ENCODE measurements at places on chromosomes 6 and 20.

DNA sequence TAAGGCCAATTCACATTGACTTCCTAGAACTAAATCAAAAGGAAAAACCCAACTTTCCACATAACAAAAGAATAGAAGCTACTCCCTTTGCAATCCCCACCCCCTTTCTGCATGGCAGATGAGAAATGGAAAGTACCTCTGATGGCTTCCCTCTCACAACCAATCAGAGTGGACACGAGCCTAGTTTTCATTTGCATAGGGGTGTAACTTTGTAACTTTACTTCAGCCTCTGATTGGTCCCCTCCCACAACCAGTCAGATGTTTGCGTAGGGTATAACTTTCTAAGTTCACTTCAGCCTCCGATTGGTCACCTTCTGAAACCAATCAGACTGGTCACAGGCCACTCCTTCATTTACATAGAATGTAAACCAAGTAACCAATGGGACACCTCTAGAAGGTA is 328.5 kb downstream of the CDH26 start:
- DNase-seq = no peak

DNA sequence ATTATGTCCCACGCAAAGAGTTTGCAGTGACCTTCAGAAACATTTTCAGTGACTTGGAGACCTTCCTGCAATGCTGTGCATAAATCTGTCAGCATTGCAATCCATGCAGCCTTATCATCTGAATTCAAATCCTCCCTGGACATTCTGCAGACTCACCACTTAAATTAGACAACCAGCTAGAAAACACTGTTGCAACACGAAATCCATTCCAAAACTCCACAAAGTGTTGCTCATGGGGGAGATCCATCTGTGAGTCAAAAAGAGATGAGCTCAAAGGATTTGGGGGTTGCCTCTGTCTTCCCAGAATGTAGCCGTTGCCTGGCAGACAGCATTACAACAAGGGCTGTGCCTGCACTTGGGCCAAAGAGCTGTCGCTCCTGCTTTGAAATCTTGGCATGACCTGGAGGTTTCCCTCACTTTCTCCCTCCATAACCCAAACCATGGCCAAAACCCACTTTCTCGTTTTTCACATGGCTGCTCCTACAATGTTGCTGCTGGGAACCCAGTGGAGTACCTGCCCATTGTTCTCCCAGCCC is 163.5 kb upstream of the CDYL start:
- no peak for DNase-seq

DNA sequence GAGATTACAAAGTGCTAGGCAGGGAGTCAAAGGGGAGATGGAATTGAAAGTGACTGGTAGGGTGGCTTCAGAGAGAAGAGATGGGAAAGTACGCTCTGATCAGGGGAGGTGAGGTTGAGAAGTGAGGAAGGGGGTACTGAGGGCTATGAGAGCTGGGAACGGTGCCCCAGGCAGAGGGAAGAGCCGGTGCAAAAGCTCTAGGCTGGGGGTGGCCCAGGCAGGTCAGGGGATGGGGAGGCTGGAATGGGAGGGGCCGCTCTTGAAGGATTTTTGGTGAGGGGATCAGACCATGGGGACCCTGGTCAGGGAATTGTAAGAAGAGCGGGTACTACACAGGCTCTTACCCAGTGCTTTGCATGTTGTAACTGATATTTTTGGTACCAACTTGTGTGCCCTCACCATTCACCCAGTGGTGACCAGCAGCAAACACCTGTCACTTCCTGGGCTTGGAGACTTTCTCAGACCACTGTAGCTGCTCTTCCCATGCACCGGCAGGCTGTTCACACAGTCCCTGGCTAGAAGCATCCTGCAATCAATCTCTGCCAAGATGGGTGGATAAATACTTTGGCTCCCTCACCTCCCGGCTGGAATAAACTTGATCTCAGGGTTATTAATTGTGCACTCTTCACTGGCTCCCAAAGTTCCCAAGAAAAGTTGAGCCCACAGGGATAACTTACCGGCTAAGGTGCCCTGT is 24.0 kb downstream of the PCK1 start:
- DNase-seq = no peak

DNA sequence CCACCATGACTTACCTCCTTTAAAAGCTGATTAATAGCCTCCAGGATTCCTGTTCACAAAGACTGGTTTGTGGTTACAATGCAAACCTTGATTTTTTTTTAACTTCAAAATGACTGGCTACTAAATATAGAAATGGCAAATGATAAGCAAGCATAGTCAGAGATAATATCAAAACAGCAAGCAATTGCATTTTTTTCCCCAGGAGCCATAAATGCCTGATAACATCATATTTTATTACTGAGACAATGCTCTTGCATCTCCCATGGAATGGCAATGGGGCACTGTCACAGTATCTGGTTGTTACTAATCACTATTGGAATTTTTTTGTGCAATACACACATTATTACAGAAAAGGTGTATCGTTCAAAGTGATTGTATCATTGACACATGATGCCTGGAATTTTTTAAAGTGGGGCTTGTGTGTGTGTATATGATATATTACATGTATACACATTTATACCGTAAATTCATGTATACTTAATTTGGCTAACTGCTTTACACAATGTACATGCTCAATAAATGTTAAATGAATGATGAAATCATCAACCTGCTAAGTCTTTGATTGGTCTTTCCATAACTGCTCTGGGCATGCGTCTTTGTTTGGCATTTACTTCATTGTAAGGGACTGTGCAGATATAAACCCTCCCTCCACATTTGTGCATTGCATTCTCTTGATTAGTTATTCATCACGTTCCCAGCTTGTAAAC is 980 bp upstream of the SALL4 start:
- no peak for DNase-seq

- no peak for DNase-seq
These were observed 1113.1 kb upstream of the CITED2 start for GRCh38 chr6:140487586-140487985.

DNA sequence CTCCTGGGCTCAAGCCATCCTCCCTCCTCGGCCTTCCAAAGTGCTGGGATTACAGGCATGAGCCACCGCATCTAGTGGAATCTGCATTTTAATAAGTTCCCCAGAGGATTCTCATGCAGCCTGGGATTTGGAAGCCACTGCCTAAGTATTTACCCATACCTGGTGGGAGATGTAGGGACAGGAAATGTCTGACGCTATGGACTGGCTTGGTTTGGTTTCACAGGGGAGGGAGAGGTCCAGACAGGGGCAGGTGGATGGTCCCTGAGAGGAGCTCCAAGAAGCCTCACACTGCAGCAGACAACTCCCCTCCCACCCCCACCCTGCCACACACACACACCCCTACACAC is 4.4 kb downstream of the VSTM2L start:
- no peak for DNase-seq

GRCh38 chr6:18269253-18269652 is 4.9 kb upstream of the DEK start:
- DNase-seq = peak; percentile 28

GRCh38 chr20:8127553-8128255 is 4.4 kb upstream of the PLCB1 start:
- no peak for DNase-seq

DNA sequence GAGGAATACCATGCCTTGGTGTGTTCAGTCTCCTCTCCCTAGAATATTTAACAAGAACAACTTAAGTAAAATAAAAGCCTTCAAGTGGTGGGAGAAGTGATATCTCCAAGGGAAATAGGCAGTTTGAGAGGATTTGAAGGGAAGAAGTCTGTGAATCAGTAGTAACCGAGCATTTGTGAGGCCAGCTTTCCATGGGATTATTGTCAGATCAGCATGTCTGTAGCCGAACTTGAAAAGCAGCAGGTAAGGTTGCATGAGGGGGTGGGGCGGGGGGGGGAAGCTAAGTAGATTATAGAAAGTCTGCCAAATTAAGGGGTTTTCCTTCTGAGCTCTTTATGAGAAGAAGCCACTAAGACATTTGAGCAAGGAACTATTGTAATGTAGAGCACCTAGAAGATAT is 92.6 kb downstream of the GRIK2 start:
- no peak for DNase-seq

DNA sequence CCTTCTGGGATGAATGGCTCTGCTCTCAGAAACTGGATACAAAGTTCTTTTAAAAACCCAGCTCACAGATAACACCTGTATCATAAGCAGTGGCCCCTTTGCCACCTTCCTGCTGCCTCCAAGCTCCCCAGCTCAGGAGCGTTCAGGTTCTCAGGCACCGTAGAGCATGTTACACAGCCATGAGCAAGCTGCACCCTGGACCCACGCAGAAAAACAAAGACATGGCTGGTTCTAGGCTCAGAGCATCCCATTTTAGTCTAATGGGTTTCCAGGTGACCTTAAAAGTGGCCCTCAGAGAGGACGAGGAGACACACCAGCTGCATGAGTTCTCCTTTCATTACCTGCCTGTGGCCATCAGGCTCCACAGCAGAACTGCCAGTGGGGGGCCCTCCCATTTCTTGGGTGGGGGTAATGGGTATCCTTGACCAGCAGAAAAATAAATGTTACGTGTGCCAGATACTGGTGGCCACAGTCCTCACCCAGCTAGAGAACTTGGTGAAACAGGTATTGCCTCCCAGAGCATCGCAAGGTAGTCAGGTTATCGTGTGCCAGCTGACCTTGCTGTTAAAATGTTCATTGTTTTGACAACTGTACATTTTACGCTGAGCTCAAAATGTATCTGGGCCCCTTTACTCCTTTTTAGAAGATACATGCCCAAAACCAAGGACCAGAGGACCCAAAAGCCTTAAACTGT is 7.5 kb downstream of the PSMA7 start:
- no peak for DNase-seq

DNA sequence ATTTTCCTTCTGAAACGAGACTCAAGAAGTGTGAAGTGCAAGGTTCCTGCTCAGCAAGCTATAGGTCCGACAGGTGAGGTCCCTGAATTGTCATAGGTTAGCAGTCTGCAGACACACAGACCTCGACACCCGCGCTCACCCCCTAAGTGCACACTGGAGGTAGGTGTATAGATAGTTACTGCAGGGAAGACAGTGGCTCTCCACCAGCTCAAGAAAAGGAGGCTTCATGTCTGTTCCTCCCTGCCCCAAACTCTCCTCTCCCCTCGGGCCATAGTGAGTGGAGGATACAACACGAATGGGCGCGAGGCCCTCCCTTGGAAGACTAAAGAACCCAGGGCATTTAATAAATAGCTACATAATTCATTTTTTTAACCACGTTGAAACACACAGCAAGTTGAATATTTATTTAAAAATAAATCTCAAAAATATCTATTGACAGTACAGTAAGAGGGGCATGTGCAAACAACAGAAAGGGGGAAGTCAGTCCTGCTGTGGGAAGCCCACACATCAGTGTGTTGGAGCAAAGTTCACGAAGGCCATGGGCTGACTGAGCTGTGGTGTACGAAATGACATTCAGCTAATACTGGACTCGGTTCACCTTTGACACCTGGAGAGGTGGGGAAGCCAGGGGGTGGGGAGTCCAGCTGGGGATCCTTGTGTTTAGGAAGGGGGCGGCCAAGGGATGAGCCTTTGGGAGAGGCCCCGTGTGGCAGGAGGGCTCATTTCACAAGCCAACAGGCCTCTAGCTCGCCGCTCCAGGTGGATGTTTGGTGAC is 10.7 kb downstream of the SPATA2 start:
- no peak for DNase-seq

- DNase-seq = no peak
These were observed 209.5 kb downstream of the FNDC1 start for GRCh38 chr6:159378411-159379328.

DNA sequence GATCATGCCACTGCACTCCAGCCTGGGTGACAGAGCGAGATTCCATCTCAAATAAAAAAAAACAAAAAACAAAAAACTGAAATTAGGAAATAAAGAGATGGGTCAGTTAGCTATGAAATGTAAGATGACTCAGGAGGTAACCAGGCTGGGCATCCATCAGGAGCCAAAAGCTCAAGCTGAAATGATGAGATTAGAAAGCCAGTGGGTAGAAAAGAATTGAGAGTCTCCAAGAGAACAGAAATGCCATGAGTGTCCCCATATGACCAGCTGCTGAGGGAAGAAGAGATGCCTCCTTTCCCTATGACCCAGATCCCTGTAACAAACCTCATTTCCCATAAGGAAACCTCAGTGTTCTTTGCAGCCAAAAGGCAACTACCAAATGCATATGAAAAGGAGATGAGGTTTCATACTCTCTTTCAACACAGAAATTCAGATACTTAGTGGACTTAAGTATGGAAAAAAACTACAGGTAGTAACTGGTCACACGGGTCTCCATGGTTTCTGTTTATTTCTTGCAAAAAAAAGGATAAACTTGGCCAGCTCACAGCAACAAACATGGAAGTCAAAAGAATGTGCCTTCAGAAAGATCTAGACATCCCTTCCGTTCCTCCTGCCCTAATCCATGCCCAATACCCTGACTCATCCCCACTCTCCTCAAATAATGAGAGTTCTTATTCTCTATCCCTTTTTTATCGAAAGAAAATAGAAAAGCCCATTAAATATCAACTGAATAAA is 8.1 kb downstream of the ARHGAP18 start:
- DNase-seq = no peak

GRCh38 chr6:22670605-22671004 is 101.2 kb downstream of the HDGFL1 start:
- DNase-seq = no peak

DNA sequence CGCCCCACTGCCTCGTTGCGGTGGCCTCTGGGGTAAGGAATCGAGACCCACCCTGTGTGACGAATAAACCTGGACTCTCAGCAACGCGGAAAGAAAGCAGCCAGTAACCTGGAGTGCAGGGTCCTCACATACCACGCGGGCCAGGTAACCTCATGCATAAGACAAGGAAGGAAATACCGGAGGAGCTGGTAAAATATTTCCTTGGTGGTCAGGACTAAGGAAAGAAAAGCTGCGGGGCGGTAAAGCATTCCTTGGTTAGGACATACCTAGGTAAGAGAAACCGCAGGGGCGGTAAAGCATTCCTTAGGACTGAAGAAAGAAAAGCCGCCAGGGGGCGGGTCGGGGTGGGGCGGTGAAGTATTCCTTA is 80.7 kb downstream of the SYTL3 start:
- no peak for DNase-seq

DNA sequence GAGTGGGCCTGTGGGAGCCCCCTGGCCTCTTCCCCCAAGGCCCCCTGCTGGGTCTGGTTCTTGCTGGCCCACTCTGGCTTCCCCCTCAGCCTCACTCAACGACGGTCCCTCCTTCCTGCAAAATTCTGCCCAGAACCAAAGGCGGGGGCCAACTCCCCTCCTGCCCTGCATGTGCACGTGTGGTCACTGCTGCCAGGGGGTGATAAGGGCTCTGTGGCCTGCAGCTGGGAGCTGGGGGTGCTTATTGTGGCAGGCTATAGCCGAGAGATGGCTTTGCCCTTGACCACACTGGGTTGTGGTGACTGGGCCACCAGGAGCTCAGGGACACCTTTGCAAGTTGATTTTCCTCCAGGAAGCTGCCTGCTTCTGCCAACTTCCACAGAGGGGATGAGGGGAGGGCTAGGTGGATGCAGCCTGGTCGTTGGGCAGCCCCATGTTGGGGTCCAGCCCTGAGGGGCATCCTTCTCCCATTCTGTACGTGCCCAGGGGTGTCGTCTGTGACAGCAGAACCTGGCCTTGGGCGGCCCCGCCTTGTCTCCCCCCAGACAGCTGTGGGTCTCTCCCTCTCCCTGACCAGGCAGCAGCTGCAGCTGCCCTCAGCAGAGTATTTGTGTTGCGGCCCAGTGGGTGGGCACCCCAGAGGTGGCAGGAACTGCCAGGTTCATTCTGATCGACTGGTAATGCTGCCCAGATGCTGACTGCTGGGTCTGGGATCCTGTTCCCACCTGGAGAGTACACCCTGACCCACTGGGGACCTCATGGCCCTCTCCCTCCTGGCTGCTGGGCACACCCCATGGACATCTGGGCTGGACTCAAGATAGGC is 5.6 kb downstream of the TCEA2 start:
- DNase-seq = no peak
